MG63 (cell line): ENCODE measurements at places on chromosomes 6 and 20. TPM values are rescaled to one million over a fixed set of nuclear protein-coding genes. Genes with fewer than 3 reads are reported as not detected.

SPTLC3 gene
- 18.4 and 28.7 TPM in 2 replicates for total RNA-seq

APOM gene
- total RNA-seq = 0.56 TPM in 1 of 2 replicates, not detected in the other

POPDC3 gene
- total RNA-seq = 1.8 and 2.2 TPM in 2 replicates

SMPDL3A gene
- 2.0 and 2.1 TPM in 2 replicates for total RNA-seq

DOK5 gene
- total RNA-seq = 1.9 and 3.3 TPM in 2 replicates

TMEM74B gene
- not detected in 2 replicates for total RNA-seq

PLCB1 gene
- total RNA-seq = 11.8 and 16.0 TPM in 2 replicates

BMP2 gene
- total RNA-seq = 0.03 and 0.10 TPM in 2 replicates

GNRH2 gene
- not detected in 2 replicates for total RNA-seq

SNPH gene
- total RNA-seq = 3.4 and 5.9 TPM in 2 replicates

LY6G5B gene
- total RNA-seq = 0.42 and 1.1 TPM in 2 replicates

CFAP61 gene
- not detected in 2 replicates for total RNA-seq

IL20RA gene
- total RNA-seq = 0.03 TPM in 1 of 2 replicates, not detected in the other

PROKR2 gene
- total RNA-seq = not detected in 2 replicates

HTR1E gene
- not detected in 2 replicates for total RNA-seq

ZFP57 gene
- not detected in 2 replicates for total RNA-seq

POM121L2 gene
- total RNA-seq = not detected in 2 replicates

TBX18 gene
- 16.4 and 31.6 TPM in 2 replicates for total RNA-seq

ACSS2 gene
- total RNA-seq = 24.8 and 31.8 TPM in 2 replicates

BAK1 gene
- total RNA-seq = 11.7 and 21.8 TPM in 2 replicates

- DNase-seq = no peak
These were observed 16.8 kb downstream of the MRAP2 start for GRCh38 chr6:84050408-84050807.

DNA sequence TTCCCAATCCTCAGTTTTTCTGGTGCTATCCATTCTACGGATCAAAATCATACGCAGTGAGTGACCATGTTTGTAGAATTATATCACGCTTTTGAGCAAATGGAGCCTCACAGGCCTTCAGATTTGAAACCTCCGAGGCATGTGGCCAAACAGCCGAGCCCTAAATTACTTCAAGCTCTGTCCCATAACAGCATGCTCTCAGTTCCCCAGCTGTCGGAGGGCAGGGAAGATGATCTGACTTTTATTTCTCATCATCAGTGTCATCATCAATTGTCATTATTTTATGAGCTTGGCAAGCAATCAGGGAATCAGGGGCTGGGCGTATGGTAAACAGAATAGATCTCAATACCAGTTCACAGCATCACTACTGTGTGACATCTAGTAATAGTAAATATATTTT is 73.2 kb downstream of the PSMG4 start:
- no peak for DNase-seq

- DNase-seq = no peak
These were observed 5.3 kb downstream of the PXDC1 start for GRCh38 chr6:3746119-3746691.

- peak; percentile 90 for DNase-seq
These were observed 8.7 kb upstream of the FANCE start for GRCh38 chr6:35443341-35444030.

GRCh38 chr20:4488407-4489339 is 233.0 kb upstream of the PRND start:
- peak; percentile 49 for DNase-seq

GRCh38 chr6:144395826-144396225 is 110.7 kb downstream of the UTRN start:
- no peak for DNase-seq

- DNase-seq = no peak
These were observed 122.2 kb upstream of the MARCKS start for GRCh38 chr6:113734982-113735381.

GRCh38 chr6:163398815-163399214 is 15.7 kb upstream of the QKI start:
- DNase-seq = no peak

GRCh38 chr20:63746751-63747315 is 7.3 kb downstream of the SLC2A4RG start:
- DNase-seq = no peak

DNA sequence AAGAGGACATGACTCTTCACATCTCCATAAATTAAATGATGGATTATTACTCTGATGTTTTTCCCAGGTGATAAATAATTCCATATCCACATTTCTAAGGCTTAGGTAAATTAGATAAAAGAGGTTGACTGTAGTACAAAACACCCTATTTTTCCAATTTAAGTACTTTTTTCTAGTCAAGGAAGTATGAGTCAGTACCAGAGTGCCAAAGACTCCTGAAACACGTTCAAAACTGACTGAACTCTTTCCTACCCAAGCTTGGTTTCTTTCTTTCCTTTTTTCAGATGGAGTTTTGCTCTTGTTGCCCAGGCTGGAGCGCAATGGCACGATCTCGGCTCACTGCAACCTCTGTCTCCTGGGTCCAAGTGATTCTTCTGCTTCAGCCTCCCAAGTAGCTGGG is 85.0 kb downstream of the DOK5 start:
- no peak for DNase-seq

GRCh38 chr6:36800223-36801076 is 38.8 kb downstream of the CPNE5 start:
- no peak for DNase-seq

DNA sequence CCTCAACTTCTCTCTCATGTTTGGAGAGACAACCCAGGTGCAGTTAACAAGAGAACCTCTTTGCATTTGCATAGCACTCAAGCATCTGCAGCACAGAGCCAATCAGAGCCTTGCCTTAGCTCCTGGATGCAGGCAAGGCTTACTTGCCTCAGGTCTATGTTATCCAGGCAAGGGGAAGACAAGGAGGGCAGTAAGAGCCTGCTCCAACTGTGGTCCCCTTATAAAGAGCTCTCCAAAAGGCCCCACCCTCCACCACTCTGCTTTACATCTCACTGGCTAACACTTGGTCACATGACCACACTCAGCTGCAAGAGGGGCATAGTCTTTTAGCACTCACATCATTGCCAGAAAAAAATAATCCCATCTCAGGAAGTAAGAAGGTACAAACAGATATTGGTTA is 540.0 kb downstream of the PTPRT start:
- DNase-seq = no peak

GRCh38 chr6:109053336-109053735 is 41.3 kb downstream of the SESN1 start:
- no peak for DNase-seq

DNA sequence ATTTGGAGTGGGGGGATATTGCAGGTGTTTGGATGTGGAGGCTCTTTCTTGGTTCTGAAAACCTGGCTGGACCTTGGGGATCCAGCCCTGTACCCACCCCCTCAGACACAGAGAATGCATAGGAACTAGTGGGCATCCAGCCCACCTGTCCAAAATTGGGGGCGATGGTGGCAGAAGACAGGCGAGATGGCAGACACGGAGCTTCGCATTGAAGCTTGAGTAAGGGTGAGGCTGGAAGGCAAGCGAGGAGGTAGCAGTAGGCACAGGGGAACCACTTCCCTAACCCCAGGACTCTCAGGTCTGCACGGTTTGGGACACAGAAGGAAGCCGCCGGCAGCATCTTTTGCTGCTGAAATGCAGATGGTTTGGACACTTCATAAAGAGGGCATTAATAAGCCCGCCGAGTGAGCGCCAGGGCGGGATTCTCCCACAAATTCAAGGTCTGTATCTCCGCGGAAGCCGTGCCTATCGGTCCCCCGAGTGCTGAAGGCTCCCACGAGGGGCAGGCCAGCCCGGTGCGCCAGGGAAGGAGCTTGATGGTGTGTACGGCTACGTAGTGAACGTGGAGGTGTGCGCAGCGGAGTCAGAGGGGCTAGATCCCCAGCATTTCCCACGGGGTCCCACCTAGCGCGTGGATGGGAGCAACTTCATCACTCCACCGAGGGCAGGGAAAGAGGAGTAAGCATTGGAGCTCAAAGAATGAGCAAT is 1.6 kb upstream of the FOXA2 start:
- DNase-seq = no peak

DNA sequence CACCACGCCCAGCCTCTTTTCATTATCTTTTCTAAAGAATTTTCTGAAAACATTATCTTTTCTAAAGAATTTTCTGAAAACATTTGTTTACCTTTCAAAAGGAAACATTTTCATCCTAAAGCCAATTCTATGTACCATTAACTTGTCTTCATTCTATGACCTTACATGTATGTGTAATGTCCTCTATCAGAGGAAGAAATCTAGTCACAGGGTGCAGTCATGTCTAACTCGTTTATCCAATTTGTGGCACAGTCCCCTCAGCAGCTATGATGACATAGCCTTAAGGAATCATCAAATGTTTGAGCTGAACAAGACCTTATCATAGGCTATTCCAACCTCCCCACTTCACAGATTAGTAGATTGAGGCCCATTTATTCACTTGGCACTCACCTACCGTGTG is 21.5 kb upstream of the SPTLC3 start:
- DNase-seq = no peak

GRCh38 chr6:154466139-154466538 is 44.3 kb downstream of the CNKSR3 start:
- no peak for DNase-seq

DNA sequence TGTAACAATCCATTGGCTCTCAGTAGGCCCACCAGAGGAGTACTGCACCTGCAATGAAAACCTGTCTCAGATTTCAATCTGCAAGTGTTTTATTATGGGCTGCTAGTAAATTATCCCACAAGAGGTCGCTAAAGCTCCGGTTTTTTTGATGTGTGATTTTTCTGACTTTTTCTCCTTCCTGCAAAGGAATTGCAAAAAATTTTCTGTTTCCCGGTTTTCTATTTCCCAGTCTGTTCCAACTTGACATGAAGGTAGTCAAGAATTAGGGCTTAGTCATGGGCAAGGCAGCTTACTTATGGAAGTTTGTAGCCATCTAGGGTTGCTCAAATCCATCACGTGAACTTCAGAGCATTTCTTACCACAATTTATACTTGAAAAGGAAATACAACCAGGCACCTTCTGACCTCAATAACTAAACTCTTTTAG is 38.5 kb upstream of the AHI1 start:
- DNase-seq = peak; percentile 9

- no peak for DNase-seq
These were observed 40.0 kb upstream of the GCNT2 start for GRCh38 chr6:10481101-10481500.

DNA sequence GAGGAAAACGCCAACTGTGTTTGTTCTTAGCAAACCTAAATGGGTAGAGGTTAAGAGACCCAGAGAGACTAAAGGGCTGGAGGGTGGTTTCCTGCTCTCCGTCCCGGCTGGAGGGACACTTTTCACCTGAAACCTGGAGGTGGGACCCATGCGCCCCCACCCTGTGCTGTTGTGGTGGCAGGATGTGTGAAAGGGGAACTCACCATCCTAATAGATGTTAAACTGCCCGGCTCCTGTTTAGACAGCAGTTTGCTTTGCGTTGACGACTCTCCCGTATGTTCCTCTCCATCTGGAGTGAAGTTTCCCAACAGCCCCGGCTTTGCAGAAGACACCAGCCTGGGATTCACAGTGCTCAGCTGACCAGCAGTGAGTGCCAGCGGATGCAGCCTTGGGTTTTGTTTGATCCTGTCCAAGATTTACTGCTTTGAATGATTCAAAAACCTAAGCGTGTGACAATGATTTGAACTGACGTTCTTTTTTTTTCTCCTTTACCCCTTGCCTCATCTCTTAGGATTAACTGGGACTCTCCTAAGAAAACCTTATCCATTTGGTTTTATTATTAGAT is 66.0 kb downstream of the CDH4 start:
- no peak for DNase-seq

GRCh38 chr20:14783766-14784165 is 446.4 kb upstream of the FLRT3 start:
- DNase-seq = no peak

DNA sequence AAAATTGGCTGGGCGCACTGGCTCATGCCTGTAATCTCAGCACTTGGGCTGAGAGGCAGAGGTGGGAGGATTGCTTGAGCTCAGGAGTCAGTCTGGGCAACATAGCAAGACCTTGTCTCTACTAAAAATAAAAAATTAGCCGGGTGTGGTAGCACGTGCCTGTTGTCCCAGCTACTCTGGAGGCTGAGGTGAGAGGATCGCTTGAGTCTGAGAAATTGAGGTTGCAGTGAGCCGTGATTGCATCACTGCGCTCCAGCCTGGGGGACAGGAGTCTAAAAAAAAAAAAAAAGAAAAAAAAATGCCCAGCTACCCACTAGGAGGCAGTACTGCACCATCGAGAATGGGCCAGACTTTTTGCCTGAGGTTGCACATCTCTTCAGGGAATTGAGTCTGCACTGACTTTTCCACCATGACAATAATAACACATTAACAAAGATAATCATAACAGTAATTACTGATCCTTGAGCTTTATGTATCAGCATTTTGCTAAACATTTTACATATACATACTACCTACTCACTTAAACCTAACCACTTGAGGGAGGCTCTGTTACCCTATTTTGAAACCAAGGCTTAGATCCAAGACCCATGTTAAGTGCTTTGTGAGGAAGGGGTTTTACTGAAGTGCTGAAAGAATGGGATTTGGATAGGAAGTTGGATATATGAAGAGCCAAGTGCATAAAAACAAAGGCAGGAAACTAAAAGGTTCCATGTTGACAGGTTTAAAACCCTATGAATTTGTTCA is 21.0 kb downstream of the SRSF3 start:
- DNase-seq = peak; percentile 47

DNA sequence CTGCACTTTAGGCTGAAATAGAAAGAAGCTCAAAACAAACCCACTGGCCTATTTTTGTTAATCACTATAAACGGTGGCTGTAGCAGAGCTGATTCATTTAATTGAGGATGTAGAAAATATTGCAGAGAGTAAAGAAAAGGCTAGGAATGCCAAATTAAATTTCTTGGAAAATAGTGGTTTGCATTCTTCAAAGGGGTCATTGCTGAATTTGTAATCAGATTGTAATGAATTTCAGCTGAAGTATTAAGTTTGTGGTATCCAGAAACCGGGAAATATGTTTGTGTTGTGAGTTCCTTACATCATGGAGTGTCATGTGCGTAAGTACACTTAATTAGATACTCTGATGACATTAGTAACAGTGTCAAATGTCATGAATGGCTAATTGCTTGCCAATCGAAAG is 203.0 kb downstream of the SAMD5 start:
- no peak for DNase-seq
